ENCODE measurements at places on chromosomes 4 and X.

GRCh38 chrX:68878977-68879645 is 50.3 kb downstream of the EFNB1 start:
- DNase-seq = no peak

DNA sequence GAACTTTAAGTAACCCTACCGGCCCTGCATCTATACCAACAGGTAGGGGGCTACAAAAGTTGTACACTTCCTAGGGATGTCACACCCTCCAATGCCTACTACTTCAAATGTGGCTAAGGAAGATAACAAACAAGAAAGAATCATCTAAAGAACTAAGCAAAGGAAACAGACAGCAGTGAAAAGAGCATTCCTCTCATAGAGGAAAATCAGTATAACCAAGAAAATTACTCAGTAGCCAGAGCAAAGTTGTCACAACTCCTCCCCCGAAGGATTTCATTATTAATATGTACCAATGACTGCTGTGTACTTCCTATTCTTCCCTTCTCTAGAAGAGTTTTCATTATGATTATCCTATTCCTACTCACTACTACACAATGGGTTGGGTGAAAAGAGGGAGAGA is 12.6 kb downstream of the ANKRD17 start:
- DNase-seq = peak; percentile 53

DNA sequence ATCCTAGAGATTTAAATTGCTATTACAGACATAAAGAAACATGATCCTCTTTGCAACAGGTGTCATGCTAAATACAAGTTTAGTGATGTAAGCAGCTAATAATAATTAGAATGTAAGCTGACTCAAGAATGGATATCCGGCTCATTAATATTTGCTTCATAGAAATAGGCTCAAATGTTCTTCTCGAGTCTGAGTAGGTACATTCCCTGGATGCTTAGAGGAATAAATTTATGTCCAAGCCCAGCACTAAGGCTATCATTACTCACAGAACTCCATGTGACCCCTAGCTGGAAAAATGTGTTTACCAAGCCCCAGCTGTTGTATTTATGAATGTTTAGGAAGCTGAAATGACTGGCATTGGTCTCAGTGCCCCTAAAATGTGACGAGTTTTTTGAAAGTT is 87.6 kb upstream of the TSPAN7 start:
- no peak for DNase-seq

DNA sequence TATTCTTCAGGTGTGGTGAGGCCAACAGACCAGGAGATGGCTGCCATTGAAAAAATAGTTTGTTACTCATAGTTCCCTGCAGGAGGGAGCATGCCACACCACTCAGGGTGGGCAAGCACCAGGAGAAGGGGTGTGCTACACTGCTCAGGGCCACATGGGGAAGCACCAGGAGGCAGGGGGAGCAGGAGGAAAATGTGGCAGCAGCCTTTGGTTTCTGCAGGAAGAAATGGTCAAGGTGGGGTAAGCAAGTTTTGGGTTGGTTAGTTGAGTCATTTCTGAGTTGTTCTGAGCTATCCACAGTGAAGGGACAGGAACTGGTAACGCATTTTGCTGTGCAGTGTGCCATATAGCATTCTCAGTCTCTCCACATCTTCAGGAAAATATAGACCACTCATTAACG is 23.8 kb downstream of the FGFBP1 start:
- no peak for DNase-seq

GRCh38 chr4:185839194-185839712 is 27.3 kb upstream of the SORBS2 start:
- no peak for DNase-seq

DNA sequence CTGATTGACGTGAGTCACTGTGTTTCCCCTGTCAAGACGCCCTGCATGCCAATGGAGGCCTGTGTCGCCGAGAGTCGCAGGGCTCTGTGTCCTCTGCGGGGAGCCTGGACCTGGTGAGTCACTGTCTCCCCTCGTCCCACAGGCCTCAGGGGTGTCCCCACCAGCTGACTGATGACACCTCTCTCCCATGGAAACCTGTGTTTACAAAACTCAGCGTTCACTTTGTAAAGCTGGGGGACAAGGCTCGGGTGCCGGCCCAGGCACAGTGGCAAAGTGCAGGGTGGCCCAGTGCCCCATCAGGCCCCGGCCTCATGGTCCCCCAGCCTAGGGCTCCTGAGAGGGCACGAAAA is 21.2 kb upstream of the HGFAC start:
- DNase-seq = no peak

GRCh38 chrX:27086237-27086636 is 376.9 kb downstream of the PPP4R3C start:
- DNase-seq = no peak

DNA sequence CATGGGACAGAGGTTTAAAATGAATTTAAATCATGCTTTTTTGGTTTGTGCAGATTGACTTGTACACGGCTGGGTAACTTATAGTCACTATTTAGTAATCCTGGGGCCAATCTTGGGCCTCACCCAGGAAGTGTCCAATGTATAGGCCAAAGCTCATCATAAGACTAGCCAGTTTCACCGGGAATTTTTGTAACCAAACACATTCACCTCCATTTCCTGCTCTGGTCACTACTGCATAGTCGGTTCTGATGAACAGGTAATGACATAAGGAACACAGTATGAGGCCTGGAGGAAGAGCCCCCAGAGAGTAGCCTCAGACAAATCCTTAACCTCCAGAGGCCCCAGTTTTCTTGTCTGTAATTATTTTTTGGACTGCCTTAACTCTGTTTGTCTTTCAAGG is 81.9 kb downstream of the HPRT1 start:
- no peak for DNase-seq

GRCh38 chr4:22238742-22239141 is 277.1 kb downstream of the ADGRA3 start:
- no peak for DNase-seq

DNA sequence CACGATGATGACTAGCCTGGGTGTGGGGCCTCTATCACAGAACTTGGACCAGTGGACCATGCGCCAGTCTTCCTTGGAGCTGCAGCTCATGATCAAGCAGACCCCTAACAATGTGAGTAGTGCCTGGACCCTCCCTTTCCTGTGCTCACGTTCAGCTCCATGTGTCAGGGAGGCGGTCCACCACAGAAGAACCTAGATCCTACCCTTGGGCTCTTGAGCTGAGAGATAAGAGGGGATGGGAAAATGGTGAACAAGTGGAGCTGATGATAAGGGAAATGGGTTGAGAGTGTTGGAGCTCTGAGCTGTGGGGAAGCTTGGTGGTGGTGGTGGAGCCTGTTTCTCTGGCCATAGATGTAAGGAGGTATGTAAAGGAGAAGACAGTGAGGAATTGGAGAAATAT is 13.1 kb downstream of the MED12 start:
- DNase-seq = no peak

GRCh38 chrX:34658326-34658725 is 1.2 kb upstream of the TMEM47 start:
- no peak for DNase-seq

DNA sequence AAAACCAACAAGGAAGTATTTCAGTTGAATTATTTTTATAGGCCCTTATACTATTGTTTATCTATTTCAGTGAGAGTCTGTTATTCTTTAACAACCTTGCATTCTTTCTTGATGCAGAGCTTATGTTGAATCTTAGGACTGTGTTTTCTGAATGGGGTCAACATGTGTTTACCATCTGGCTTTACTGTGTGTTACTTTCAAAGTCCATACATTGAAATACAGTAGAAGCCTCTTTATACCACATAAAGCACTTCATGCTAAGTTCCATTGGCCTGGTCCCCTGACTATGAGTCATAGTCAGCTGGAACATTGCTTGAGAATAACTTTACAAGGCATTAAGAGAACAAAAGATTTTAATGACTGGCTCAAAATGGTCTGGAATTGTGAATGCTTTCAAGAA is 152.6 kb downstream of the GASK1B start:
- peak; percentile 87 for DNase-seq

DNA sequence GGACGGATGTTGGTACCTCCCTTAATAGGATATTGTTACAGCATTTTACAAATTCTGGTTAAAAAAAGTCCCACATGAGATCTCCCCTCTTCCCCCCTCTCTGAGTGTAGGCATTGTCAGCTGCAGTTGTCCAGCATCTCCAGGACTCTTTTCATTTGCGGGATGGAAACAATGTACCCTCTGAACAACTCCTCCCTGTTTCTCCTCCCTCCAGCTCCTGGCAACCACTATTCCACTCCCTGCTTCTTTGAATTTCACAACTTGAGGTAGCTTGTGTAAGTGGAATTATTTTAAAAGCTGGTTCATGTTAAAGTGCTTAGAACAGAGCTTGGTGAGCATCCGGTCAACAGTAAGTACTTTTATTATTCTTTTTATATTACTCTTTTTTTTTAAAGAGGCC is 69.8 kb downstream of the TBL1X start:
- no peak for DNase-seq

DNA sequence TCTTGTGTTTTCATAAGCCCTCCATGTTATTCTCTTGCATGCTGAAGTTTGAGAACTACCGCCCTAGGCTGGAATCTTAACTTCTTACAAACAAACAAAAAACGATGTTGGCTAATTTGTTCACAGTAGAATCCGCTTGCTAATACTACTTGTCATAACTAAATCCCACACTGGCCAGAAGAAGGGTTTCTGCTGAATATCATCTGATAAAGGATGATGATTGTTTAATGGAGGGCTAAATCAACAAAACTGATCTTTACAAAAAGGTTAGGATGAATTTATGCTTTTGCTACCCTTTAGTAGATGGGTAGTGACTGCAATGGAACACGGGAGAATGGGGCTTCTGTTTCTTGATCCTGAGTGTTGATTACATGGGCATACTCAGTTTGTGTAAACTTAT is 42.3 kb downstream of the SPATA4 start:
- DNase-seq = no peak

DNA sequence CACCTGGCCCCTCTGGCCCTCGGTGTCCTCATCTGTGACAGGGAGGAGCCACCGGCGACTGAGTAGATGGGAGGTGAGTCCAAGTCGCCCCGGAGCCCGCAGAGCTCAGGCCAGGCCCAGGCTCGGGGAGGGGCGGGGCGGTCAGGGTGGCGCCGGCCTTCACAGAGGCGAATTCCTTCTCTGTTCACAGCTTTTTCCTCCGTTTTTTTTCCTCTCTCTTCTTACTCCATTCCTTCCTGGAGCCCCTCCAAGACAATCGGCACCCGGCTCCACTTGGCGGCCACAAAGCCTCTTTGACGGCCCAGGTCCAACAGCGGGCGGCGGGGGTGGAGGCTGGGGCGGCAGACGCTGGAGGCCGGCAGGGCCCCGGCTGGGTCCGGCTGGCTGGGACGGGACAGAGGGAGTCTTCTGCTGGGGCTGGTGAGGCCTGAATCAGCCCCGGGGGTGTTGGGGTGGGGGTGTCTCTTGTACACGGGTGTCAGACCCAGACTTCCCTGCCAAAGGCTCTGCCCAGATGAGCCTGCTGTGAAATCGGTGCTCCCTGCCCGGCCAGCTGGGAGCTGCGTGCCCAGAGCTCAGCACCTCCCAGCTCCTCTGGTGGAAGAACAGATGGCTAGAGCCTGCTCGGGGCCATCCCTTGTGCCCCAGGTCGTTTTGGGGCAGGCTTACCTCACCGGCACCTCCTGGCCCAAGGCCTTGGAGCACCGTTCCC is 22.6 kb downstream of the FGFRL1 start:
- DNase-seq = no peak

DNA sequence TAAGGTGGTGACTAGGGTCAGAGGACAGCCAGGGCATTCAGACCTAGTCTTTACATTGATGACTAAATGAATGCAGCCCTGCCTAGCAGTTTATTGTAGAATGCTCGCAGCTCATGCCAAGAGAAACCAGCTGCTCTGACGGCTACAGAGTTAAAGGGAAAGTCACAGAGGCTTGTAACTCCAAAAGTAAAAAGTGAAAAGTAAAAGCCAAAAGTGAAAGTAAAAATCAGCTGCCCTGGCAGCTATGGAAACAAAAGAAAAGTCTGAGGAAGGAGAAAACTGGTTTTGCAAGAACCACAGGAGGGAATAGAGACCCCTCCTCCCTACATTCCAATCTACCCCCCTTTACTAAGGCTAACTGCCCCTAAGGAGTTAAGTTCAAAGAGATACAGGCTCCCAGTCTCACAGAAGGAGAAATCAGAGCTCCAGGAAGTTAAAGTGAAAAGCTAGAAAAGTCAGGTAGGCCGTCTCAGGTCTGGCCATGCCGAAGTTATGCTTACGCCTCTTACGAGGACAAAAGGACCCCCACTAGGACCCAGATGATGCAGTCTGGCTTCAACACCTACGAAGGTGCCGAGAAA is 6.0 kb downstream of the GAGE10 start:
- DNase-seq = peak; percentile 48

DNA sequence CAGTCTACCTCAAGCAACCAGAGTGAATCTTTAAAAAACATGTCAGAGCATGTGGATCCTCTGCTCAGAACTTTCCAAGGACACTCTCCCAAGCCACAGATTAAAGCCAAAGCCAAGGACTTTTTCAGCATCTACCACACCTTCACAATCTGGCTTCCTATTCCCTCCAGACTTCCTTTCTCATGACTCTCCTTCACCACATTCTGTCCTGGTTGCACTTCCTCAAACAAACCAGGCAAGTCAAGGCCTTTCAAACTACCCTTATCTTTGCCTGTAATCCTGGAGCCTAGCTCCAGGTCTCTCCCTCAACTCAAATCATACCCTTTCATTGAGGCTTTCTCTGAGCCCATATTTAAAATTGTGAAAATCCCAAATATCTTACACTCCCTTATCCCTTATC is 191.6 kb upstream of the GALNTL6 start:
- no peak for DNase-seq

DNA sequence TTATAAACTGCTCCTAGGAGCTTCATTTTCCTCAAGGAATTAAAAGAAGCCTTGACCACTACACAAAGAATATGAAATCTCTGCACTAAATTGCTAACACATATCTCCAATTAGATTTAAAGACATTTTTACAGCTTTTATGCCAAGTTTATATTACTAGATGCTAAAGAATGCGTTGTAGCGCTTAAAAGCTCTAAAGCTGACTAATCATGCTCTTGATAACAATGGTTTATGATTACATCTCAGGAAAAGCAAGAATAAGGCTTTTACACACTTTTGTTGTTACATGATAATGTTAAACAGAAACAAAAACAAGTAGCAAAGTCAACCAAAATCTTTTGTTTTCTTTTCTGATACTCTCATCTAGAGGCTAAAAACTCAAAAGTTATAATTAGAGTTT is 44.7 kb downstream of the SLC10A7 start:
- no peak for DNase-seq

DNA sequence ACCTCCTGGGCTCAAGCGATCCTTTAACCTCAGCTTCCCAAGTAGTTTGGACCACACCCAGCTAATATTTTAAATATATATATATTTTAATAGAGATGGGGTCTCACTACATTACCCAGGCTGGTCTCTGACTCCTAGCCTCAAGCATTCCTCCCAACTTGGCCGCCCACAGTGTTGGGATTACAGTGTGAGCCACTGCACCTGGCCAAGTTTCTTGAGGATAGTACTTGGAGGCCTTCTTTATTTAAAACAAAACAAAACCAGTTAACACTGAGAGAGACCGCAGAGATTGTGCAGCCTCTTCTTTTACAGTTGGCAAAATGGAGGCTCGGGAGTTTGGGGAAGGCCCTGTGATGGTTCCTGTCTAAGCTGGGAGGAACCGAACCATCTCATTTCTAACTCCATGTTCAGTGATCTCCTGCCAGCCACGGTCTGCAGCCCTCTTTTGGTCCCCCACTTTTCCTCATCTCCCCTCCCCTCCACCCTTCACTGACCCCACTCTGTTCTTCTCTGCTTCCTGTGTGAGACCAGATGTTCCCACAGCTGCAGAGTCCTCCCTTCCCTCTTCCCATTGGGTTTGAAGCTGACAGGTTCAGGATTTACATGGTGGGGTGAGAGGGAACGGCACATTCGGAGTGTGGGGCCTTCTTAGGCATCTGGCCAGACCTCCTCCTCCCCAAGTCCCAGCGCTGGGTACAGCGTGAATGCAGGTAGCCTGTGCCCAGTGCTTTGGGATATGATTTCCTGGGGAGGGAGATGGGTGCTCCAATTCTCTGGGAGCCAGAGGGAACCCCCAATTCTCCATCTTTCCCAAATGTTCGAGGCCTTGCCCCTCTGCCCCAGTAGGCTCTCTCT is 1.4 kb upstream of the SORCS2 start:
- no peak for DNase-seq

Data from inflammatory macrophage treated with lipopolysaccharide for 4 hours (primary cell).